ENCODE measurements at places on chromosomes 4 and X.

DNA sequence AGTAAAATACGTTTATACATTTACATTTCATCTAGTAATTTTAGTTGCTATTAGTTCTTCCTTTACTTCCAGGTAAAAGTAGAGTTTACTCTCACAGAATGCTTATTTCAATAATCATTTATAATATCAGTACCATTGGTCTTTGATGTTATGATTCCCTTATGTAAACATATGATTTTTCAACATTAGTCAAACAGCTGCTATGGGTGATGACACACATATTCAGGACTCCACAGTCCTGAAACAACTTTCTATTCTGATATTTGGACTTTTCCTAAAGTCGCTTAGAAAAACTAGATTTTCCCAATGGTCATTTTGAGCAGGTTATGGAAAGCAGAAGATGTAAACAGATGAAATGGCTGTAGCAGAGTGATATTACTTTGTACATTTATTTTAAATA is 369.8 kb downstream of the UNC5C start:
- DNase-seq: no peak

DNA sequence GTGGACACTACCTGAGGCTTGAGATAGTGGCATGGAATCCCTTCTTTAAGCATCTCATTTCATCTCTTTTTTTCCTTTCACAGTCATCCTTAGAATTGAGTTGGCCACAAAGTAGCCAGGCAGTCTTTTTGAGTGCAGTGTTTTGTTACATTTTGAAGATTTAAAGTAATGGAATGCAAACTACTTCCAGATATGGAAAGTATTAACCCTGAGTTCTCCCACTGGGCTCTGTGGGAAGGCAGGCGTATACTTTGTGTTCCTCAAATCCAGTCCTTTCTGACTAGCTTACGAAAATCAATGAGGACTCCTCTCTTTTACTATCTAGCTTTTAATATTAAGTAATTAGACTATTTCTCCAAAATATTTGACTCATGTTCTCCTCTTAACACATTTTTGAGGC is 29.9 kb downstream of the PCDH10 start:
- DNase-seq: no peak

GRCh38 chr4:173537613-173538147 is 7.7 kb upstream of the HAND2 start:
- peak; percentile 47 for DNase-seq

- no peak for DNase-seq
Measured at GRCh38 chrX:154443479-154443910, 446 bp upstream of the FAM50A start.

DNA sequence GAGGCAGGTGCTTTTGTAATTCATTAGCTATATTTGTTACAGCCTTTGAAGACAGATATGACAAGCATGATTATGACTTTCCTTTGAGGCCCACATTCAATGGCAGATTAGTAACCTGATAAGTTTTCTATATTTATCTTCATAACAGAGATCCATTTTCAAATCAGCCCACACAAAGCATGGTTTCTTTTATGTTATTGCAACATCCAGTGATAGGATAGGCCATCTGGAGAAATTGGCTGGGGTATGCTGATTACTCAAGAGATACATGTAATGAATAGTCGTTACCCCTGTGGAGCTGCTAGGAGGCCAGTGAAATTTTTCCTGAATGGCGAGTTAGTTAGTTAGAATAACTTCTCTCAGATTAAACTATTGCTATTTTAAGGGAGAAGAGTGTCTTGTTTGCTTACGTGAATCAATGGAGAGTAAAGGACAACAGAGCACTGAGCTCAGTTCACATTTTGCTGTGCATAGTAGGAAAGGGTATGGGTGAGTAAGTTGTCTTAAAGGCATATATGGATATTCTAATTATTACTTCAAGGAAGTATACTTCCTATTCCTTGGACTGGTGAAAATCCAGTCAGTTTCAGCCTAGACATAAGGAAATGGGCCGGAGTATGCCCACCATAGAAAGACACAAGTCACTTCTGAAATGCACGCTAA is 79.2 kb upstream of the DKK2 start:
- no peak for DNase-seq

- peak; percentile 89 for DNase-seq
Measured at GRCh38 chrX:14032406-14032805, 2.7 kb upstream of the GEMIN8 start.

GRCh38 chr4:182752158-182752910 is 164.9 kb downstream of the DCTD start:
- no peak for DNase-seq

- no peak for DNase-seq
Measured at GRCh38 chr4:159051245-159052071, 51.4 kb upstream of the RAPGEF2 start.

DNA sequence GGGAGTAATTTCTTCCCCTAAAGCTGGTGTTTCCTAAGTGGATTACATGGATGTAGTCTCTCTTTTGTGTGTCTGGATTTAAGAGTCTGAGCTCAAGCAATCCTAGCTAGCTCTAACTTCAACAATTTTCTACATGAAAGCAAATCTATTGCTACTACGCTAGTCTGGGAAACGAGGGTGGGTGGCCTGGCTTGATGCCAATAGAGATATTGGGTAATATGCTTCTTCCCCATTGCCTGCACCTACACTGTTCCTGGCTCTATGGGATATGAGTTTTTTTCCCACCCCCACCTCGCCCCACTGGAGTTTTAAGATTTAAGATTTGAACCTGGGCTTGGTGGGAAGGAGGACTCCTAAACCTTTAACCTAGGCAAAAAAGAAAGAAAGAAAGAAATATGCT is 158.8 kb downstream of the RBM46 start:
- no peak for DNase-seq

- no peak for DNase-seq
Measured at GRCh38 chr4:15331930-15332329, 95.9 kb upstream of the C1QTNF7 start.

DNA sequence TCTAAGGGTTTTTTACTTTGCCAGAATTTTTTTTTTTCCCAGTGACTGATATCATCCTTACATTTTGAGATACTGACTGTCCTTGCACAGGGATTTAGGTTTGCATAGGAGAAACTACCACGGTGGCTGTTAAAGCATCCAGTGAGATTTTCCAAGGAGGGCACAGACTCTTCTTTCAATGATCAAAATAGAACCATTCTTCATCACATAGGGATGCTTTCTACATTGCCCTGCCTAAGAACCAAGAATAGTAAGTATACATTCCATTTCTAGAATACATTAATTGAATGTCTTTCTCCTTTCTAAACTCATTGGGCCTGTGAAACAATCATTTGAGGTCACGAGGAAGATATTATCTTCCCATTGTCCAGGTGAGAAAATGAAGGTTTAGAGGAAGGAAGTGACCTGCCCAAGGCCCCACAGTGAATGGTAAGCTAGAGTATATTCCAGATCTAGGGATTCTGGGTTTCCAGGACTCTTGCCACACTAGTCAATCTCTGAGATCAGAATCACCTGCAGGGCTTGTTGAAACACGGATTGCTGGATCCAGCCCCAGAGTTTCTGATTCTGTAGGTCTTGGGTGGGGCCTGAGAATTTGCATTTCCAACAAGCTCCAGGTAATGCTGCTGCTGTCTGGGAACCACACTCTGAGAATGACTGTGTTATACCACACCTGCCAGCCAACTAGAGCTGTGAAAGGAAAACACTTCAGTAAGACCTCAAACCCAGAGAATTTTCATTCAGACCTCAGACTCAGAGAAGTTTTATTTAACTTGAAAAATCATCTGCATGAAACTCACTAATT is 17.7 kb upstream of the TMEM154 start:
- no peak for DNase-seq

DNA sequence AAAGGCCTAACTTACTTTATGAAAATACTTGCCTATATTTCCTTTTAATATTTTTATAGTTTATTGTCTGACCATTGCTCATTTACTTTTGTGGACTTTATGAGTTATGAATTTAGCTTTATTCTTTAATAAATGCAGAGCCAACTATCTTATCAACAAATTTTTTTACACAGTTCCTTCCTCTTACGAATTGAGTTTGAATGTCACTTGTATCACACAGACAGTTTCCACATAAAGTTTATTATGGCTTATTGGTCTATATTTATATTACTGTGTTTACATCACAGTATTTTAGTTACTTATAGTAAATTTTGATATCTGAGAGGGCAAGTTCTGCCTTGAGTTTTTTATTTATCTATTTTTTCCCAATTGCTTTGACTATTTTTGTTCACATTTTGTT is 450.6 kb downstream of the C4orf33 start:
- DNase-seq: no peak

DNA sequence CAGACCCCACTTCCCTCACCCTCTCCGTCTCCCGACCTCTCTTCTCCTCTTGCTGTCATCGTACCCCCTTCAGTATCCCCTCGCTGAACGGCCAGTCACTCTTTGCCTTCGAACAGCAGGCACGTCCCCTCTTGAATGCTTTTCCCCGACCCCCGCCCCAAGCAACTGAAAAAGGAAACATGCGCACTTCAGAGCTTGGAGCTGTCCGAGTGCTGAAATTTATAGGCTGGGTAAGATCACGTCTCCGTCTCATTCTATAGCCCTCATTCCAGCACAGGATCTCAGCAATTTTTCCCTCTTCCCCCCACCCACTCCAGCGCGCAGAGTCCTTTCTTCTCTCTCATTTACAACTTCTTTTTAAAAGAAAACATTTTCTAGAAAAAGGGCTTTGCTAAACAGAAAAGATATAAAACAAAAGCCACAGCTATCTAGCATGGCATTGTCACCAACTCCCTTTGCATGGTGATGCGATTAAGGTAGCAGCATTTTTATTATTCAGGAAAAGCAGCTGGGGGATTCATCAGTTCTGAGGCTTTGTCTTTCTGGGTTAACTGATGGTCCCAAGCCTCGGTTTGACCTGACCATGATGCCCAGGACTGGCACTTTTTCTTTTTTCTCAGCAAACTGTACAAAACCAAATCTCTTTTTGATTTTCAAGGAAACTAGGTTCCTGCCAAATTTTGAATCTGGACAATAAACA is at the start of gene GLRA2:
Gene GLRA2, plus strand, starts transcription at position 247 of the 700 bp plus-strand sequence. CDS start 522 bp downstream, outside the sequence.
- peak; percentile 10 for DNase-seq

DNA sequence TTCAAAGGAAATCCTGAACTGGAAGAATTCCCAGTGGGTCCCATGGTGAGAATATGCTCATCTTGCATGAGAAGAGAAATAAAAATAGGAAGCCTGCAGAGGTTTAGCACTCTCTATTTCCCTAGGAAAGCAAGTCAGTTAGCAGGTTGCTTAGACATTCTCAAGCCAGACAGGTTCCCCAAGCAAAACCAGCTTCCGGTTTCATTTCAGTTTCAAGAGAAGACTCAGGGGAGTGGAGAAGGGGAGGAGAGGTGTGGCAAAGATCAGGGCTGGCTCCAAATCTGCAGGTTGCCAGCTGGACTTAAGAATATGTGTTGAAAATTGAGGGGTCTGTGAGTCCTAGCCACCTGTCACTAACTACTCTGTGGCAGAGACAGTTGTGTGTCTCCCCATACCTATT is 107.5 kb downstream of the CLNK start:
- DNase-seq: no peak

GRCh38 chr4:139950568-139950967 is 203.4 kb downstream of the MAML3 start:
- peak; percentile 64 for DNase-seq

DNA sequence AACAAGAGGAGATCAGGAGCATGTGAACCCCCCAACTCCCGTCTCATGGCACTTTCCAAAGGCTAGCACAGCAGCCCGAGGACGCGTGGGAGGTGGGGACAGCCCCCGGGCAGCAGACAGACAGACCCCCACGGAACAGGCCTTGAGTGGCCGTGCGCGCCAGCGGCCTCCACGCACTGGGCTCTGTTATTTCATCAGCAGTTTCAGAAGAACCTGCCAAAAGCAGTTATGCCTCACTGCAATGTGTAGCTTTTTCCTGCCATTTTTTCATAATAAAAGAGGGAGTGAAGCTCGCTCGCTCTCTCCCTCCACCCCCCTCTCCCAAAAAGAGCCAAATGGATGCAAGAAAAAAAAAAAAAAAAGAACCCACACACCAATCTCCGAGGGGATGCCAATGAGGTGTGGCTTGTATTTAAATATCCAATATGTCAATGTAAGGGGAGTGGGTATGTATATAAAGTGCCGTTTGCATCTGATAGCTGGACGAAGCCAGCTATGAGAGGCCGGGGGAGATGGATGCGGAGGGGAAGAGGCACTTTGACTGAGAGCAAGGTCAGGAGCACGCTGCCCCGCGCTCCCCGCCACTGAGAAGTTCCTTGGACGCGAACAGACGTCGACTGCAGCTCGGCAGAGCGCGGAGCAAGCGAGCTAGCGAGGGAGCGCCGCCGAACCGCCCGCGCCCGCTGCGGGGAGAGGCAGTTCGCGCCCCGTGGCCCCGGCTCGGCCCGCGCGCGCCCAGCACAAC is at the start of gene FGF16:
Gene FGF16, plus strand, starts transcription at position 482 of the 745 bp plus-strand sequence. CDS start 286 bp downstream, outside the sequence.
- no peak for DNase-seq

DNA sequence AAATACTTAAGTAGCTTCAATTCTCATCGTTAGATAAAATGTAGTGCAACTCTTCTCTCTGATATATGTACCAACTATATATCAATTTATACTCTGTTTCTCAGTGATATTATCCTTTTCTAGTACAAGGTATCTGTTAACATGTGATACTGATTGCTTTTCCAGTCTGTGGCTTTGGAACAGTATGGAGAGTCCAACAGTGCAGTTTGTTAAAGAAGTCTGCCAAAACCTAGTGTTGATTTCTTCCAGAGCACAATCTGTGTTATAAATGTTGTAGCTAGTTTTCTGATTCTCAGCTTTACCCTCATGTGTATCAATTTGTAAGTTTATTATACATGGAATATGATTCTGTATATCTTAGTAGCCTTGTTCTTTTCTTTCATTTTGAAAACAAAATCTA is 465.0 kb downstream of the IL15 start:
- DNase-seq: no peak

DNA sequence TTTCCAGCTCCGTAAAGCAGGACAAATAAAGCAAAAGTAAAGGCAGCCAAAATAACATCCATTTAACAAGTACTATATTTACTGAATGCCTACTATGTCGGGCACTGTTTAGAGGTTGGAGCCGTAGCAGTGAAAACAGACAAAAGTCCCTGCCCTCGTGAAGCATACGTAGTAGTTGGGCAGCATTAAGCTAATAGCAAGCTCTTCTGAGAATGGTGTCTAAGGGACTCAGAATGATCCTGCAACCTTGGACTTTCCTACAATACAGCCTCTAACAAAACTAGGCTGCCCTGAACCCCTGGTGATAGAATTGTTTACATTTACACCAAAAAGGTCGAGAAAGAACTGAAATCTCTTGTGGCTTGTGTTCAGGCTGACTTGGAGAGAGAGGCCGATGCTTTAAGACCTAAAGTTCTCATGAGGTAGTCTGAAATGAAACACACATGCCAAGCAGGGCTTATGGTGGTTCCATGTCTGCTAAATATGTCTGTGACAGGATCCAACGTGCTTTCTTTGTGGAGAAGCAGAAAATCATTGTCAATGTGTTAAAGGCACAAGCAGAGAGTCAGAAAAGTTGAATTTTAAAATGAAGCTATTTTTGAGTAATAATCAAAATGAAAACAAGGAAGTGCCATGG is 898 bp upstream of the PDGFC start:
- DNase-seq: peak; percentile 50

- no peak for DNase-seq
Measured at GRCh38 chr4:55447108-55447708, 51.5 kb downstream of the TMEM165 start.

- peak; percentile 34 for DNase-seq
Measured at GRCh38 chr4:146342600-146343192, 128.4 kb downstream of the REELD1 start.

All from KBM-7 (cell line).